ENCODE measurements at places on chromosomes 2 and 18.
A peak's percentile ranks its signal among the peaks of the same experiment; 100 is the strongest.

- DNase-seq = no peak
Measured at GRCh38 chr18:79912409-79912991, 39.0 kb downstream of the SLC66A2 start.

- no peak for DNase-seq
Measured at GRCh38 chr2:40257340-40258134, 194.4 kb downstream of the SLC8A1 start.

- DNase-seq = no peak
Measured at GRCh38 chr18:70172225-70172624, 33.3 kb downstream of the RTTN start.

- DNase-seq = peak; percentile 37
Measured at GRCh38 chr2:101329026-101329425, 20.5 kb upstream of the RNF149 start.

- DNase-seq = peak; percentile 59
Measured at GRCh38 chr18:79964330-79965118, at the start of gene HSBP1L1. Gene HSBP1L1 (plus strand): TSS chr18:79964643. CDS start chr18:79964736, 93 bp downstream.

DNA sequence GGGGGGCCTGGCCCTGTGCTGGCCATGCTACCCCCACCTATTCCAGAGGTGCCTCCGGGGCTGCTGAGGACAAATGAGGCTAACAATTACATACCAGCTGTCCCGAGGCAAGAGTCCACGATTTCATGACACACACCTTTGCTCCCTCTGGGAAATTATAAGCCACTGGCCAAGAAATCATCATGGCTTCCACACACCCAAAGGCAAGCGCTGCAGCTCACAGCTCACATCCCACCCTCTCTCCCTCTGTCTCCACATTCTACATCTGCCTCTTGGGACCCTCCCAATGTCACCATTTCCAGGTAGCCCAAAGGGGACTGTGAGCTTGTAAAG is 134.4 kb downstream of the HDAC4 start:
- DNase-seq = no peak

GRCh38 chr18:9787712-9788111 is 79.6 kb downstream of the RAB31 start:
- no peak for DNase-seq

DNA sequence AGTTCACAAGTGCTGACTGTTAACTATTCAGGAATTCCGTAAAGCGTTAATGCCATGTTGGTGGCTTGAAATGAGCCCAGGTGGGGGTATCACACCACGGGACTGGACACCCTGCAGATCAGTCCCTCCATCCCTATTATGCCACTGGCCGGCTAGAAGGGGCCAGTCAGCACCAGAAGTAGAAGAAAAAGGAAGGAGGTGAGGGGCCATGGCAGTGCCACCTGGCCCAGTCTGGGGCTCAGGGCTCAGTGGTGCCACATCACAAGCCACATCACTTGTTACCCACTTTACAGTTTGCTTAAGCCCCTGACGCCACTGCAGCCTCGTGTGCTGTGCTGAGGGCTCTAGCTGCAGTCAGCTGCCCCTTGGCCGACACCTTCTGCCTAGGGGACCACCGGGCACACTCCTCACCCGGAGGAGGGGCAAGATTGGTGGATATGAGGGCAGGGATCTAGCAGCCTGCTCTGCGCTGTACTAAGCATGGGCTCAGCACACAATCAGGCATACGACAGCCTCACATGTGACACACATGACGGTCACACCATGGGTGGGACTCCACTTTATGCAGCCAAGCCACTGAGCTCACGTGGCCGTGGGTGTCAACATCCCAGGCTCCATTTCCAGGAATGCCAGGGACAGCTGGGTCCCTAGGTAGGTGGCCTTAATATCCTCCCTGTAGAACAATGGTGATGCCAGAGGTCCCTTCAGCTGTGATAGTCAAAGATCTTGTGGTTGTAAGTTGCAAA is 3.6 kb downstream of the LIMS2 start:
- no peak for DNase-seq

DNA sequence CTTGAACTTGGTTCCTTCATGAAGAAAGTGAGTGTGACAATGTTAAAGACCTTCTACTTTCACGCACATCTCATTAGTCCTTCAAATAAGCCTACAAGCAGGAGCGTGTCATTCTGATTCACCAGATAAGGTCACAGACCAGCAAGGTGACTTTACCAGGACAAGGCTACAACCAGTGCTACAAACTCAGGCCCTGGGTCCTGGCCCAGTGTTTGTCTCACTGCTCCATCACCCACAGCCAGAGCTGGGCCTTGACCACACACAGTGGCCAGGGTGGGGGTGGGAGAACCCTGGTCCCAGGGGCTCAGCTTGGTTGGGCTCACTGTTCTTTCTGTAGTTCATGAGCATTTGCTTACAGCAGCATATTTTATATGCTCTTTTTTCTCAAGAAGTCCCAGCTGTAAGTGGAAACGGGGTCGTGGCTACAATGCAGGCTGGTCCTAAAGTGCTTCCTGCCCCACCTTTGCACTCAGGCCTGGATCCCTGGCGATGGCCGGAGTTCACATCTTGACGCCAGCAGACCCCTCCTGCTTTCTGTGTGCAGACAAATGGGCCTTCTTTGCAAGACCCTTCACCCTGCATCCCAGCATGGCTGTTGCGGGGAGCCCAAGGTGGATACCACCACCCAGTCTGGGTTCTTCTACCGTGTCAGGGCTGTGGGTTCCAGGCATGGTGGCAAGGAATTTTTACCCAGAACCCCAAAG is 153.6 kb upstream of the EPAS1 start:
- DNase-seq = no peak

GRCh38 chr2:70391988-70392387 is 90.1 kb upstream of the FAM136A start:
- no peak for DNase-seq

DNA sequence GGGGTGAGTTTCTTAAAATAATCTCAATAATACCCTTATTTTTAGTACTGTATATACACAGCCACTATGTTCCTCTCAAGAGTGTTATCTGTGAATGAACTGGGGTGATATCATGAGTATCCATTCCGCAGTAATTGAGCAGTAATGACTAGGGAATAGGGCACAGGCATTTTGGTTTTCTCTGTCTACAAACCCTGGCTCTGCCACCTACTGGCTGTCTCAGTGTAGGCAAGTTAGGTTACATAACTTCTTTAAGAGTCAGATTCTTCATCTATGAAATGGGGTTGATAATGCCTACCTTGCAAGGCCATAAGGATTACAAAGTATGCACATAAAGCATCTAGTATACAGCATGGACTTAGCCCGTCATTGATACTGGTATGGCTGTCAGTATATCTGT is 555.8 kb downstream of the NRXN1 start:
- DNase-seq = no peak

GRCh38 chr2:237279012-237279768 is 134.8 kb downstream of the COL6A3 start:
- no peak for DNase-seq

DNA sequence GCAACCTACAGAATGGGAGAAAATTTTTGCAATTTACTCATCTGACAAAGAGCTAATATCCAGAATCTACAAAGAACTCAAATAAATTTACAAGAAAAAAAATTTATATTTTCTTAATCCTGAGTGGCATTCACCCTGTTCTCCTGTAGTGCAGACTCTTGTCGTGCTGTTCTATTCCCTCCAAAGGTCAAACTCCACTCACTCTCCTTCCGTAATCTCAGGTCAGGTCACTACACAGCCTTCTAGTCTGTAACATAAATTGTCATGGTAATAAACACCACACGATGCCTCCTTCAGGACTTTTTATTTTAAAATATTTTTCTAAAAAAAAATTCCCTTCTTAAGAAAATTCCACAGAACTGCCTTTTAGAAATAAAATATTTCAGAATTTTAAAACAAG is 417.9 kb upstream of the GCFC2 start:
- no peak for DNase-seq

All from CD4-positive, alpha-beta T cell treated with Interferon alpha-2 for 1 hour (primary cell).